KG1 (cell line): ENCODE measurements at places on chromosomes 7 and 10.

DNA sequence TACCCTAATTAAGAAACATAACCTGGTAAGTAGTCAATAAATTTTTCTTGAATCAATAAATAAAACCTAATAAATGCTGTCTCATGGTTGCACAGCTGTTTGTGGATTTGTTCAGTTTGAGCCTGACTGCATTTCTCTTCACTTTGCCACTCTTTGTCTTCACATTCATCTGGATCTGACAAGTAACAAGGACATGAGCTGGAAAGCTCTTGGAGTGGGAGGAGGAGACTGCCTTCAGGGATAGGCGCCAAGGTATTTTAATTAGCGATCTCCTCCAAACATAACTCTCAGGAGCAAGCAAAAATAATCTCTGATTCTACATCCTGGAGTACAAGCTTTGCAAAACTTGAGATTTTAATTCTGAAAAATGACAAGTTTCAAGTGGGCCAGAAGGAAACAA is 251.0 kb downstream of the BMPER start:
- DNase-seq, result no peak

- no peak for DNase-seq
These were observed 170.6 kb downstream of the LCOR start for GRCh38 chr10:97002670-97003069.

- DNase-seq, result no peak
These were observed 134.6 kb downstream of the TCERG1L start for GRCh38 chr10:131176907-131177306.

GRCh38 chr10:118835682-118836326 is 81.0 kb upstream of the CACUL1 start:
- DNase-seq, result no peak

DNA sequence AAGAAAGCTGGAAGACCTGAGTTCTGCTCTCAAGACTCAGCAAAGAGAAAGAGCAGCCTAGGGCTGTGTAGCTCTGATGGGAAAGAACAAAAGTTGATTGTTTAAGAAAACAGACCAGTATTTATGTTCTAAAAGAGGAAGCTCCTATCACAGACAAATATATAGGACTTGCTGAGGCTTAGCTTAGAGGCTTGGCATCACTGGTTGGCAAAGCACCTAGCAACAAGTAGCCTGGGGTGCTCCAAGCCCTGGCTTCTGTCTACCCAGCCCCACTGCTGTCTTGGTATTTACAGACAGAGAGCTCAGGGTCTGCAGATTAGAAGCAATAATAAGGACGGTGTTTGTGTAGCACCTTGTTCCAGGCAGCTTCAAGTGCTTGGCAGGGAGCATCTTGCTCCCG is 36.9 kb upstream of the CCDC3 start:
- no peak for DNase-seq

GRCh38 chr10:4086131-4086898 is 301.3 kb upstream of the KLF6 start:
- no peak for DNase-seq

DNA sequence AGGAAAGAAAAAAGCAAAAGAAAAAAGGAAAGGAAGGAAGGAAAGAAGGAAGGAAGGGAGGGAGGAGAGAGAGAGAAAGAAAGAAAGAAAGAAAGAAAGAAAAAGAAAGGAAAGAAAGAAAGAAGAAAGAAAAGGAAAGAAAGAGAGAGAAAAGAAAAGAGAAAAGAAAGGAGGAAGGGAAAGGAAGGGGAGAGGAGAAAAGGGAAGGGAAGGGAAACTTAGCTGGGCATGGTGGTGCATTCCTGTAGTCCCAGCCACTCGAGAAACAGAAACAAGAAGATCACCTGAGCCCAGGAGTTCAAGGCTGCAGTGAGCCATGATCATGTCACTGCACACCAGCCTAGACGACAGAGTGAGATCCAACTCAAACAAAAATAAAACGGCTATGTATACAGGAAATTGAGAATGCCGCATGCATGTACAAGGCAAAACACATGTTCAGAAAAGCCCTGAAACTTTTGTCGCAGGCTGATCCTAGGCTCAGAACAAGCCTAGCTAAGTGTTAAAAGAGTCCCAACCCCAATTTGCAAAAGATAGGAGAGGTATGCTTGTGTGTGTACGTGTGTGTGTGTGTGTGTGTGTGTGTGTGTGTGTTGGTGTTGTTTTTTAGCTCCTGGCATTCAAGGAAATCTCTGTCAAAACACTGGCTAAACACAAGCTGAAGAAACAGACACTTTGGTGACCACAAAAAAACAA is 6.6 kb upstream of the NPC1L1 start:
- DNase-seq, result no peak

- no peak for DNase-seq
These were observed 14.8 kb downstream of the CYP26A1 start for GRCh38 chr10:93088466-93088865.

GRCh38 chr10:83673316-83673715 is 466.0 kb upstream of the GHITM start:
- DNase-seq, result no peak

DNA sequence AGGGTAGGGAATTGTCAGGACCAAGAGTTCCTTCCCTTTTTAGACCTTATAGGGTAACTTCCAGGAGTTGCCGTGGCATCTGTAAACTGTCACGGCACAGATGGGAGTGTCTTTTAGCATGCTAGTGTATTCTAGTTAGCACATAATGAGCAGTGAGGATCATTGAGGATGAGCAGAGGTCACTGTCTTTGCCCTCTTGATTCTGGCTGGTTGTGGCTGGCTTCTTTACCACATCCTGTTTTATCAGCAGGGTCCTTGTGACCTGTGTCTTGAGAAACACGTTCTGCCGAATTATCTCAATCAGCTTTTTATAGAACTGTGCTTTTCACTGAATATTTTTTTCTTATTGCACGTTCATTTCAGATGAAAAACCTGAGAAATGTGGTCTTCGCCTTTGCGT is 41.5 kb downstream of the MINPP1 start:
- DNase-seq, result no peak

GRCh38 chr7:27737616-27738015 is 2.3 kb upstream of the TAX1BP1 start:
- no peak for DNase-seq

GRCh38 chr7:7212612-7213011 is 30.3 kb downstream of the C1GALT1 start:
- DNase-seq, result no peak

DNA sequence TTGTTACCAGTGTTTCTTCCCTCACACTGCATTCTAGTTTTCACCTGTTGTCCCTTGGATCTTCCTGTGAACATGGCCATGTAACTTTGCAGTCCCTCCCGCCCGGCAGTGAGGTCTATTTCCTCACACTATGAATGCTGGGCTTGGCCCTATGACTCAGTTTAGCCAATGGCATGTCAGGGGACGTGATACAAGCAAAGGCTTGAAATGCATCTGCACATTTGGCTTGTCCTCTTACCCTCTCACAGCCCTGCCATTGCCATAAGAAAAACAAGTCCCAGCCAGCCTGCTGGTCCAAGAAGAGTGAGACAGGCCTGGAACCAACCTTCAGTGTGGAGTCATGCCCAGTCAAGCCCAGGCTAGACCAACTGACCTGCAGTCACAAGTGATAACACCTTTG is 17.1 kb upstream of the EZH2 start:
- DNase-seq, result no peak

- no peak for DNase-seq
These were observed 1151.8 kb downstream of the TYW1 start for GRCh38 chr7:68148440-68148839.

DNA sequence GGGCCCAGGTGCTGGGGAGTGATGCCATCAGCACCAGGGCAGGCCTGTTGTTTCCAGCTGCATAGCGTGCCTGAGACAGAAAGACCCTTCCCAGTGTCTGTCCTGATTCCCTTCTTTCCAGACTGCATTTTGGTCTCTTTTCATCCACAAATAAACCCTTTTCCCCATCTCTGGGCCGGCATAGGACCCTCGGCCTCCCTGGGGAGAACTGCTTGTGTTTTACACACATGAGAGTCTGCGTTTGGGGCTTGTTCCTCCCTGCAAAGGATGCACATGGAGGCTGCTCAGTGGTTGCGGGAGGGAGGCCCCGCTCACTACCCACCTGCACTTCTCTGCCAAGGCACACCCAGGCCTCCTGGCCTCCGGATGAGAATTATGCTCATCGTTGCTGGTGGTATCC is 5.8 kb upstream of the MMP21 start:
- DNase-seq, result no peak

GRCh38 chr7:69937097-69937496 is 338.8 kb downstream of the AUTS2 start:
- no peak for DNase-seq

GRCh38 chr10:76778914-76779795 is 858.5 kb downstream of the KCNMA1 start:
- no peak for DNase-seq

DNA sequence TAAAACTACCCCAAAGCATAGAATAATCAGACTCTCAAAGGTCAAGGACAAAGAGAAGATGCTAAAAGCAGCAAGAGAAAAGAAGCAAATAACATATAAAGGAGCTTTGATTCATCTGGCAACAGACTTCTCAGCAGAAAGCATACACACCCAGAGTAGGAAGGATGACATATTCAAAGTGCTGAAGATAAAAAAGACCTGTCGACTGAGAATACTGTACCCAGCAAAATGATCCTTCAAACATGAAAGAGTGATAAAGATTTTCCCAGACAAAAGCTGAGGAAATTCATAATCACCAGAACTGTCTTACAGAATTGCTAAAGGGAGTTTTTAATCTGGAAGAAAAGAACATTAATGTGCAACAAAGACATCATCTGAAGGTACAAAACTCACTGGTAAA is 14.9 kb downstream of the KCNK18 start:
- no peak for DNase-seq

GRCh38 chr10:3750006-3750816 is 34.8 kb downstream of the KLF6 start:
- DNase-seq, result no peak

DNA sequence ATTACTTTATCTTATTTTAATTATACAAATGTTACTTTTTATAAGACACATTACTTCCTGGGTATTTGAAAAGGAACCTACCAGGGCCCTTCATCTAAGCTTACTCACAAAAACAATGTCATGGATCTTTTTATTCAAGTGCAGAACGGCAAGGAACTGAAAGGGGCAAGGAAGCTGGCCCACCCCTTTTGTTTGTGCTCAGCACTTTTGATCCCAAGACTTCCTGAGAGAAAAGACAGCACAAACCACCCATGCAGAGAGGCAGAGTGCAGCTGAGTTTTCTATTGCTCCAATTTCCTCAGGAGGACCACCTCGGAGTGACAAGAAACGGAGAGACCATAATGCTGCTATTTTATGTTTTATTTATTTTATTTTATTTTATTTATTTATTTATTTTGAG is 232.0 kb upstream of the NRP1 start:
- DNase-seq, result no peak

- DNase-seq, result peak; percentile 52
These were observed 694 bp downstream of the COL1A2 start for GRCh38 chr7:94395141-94396036.

GRCh38 chr10:9028231-9028630 is 973.7 kb downstream of the GATA3 start:
- no peak for DNase-seq

DNA sequence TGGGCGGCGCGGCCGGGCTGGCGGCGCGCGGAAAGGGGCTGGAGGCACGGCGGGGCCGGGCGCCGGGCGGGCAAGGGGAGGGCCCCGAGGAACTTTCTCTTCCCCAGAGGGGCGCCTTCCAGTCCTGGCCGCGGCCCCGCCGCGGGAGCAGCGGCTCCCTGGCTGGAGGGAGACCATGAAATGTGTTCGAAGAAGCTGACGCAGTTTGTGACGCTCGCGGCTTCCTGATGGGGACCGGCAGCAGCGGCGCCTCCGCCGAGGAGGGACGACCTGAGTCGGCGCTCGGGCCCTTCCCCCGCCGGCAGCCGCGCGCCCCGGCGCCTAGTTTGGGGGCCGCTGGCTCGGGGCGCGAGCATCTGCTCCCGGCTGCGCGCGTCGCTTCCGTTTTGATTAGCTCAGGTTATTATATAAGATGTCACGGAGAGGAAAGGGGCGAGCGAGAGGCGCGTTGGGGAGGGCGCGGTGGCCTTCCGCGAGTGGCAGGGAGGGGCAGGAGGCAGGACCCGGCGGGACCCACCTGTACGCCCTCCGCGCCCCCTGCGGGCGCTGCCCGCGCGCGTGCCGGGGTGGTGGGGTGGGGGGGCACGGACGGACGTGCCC is 57.1 kb upstream of the PCGF5 start:
- peak; percentile 32 for DNase-seq

- no peak for DNase-seq
These were observed 136.3 kb downstream of the KCNMA1 start for GRCh38 chr10:77501152-77501845.

DNA sequence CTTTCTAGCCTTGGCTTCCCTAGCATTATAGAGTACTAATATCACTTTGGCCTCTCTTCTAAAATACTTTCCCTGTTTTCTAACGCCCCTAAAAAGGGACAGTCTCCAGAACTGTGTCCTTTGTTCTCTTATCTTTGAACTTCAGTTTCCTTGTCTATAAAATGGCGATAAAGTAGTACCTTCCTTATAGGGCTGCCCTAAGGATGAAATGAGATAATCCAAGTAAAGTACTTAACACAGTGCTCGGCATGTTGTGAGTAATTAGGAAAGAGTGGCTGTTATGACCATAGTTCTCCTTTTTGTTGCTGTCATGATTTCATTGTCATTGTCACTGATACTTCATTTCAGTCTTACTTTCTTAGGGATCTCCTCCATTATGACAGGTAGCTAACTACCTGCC is 114.7 kb downstream of the EXOC4 start:
- DNase-seq, result no peak

GRCh38 chr10:23453465-23453864 is 14.6 kb downstream of the OTUD1 start:
- DNase-seq, result no peak

DNA sequence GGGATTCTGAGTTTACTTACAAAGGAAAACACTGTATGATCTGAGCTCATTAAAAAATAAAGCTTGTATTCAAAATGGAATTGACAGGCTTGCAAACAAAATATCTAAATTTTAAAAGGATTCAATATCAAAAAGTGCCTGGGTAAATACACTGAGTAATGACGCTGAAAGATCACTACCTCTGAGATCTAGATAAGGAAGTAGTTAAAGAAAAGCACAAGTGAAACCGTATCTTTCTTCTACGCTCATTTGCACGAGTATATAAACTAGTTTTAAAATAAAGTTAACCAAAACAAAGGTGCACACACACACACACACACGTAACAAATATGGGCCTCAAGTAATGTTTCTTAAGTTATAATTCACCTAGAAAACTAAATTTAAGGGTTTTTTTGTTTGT is 93.4 kb downstream of the SNX13 start:
- DNase-seq, result no peak

DNA sequence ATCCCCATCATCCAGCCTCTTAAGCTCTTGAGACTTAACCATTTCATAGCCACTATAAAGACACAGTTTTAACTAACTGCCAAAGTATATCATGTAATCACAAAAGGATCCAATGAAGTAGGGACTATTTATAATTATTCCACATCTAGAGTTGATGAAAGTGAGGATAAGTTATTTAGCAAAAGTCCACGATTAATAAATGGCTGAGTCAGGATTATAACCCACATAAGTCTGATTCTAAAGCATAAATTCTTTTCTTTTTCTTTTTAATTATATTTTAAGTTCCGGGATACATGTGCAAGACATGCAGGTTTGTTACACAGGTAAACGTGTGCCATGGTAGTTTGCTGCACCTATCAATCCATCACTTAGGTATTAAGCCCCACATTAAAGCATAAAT is 166.1 kb downstream of the PPP1R3A start:
- no peak for DNase-seq
